BE2C (cell line): ENCODE measurements at places on chromosomes 1 and 21.

DNA sequence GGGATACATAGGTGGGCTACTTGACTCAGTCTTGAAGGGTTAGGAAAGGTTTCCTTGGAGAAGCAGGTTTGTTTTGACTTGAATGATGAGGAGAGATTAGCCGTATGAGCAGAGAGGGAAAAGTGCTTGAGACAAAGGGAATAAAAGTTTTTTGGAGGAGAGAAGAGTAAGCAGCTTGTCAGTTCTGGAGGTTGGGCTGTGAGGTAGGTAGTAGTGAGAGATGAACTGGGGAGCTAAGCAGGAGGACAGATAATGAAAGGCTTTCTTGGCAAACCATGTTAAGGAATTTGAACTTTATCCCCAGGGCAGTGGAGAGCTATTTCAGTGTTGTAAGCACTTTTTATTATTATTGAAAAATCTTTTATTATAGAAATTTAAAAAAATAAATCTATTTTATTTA, 3.6 kb downstream of the OSBPL9 start:
- no peak for DNase-seq

DNA sequence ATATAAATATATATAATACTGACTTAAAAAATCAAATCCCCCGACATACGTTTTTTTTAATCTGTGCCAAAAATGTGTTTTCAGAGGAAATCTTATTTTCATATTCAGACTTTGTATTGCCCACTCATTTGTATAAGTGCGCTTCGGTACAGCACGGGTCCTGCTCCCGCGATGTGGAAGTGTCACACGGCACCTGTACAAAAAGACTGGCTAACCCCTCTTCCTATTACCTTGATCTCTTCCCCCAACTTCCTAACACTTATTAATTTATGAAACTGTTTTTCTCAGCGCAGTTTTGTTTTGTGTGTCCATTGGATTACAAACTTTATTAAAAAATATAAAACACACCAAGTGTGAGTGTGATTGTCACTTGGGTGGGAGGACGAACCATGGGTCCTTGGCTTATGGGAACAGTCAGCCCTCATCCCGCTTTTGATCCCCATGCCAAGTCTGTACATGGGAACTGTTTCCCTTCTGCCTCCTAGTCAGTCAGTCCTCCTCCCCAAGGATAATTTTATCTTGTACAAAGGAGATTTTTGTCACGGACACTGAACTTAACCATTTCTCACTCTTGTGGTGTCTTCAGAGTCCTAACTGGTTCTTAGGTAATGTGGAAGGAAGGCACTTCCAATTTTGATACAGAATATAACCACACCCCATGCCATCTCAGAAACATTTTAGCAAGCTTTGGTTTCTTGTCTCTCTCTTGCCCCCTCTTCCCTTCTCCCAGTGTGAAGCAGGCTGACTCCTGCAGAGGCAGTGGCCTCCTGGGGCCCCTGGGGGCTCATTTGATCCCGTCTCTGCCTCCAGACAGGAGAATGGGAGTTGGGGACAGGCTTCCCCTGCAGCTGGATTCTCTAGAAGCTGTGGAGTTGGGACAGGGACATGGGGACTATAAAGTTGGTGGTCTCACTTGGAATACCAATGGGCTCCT, 35.5 kb downstream of the ZBTB17 start:
- DNase-seq, result no peak

DNA sequence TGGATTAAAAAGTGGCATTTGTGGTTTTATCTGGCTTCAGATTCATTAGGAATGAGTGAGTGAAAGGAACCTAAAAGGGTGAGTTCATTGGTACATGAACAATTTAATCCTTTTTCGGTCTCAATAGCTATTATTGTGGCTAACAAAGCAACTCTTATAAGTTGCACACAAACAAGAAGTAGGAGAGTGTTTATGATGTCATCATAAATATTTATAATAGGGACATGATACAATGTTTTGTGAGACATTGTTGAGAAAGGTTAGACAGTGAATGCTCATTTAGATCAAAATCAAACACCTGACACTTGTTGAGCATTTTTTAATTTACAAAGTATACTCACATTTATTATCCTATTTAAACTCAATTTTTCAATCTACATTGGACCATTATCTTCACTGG, 363.4 kb downstream of the PDE4B start:
- no peak for DNase-seq

GRCh38 chr21:22224261-22224660, 1226.1 kb downstream of the NCAM2 start:
- no peak for DNase-seq

- peak; percentile 91 for DNase-seq
Measured at GRCh38 chr1:228457396-228458176, 29.6 kb upstream of the RNF187 start.

- DNase-seq, result peak; percentile 87
Measured at GRCh38 chr1:224929335-224930237, at the start of gene DNAH14. TSS of gene DNAH14 (plus strand) at chr1:224929675. CDS start at chr1:224952703, 23,028 bp downstream.

GRCh38 chr1:154998818-154999570, 3.6 kb upstream of the ZBTB7B start:
- peak; percentile 86 for DNase-seq

DNA sequence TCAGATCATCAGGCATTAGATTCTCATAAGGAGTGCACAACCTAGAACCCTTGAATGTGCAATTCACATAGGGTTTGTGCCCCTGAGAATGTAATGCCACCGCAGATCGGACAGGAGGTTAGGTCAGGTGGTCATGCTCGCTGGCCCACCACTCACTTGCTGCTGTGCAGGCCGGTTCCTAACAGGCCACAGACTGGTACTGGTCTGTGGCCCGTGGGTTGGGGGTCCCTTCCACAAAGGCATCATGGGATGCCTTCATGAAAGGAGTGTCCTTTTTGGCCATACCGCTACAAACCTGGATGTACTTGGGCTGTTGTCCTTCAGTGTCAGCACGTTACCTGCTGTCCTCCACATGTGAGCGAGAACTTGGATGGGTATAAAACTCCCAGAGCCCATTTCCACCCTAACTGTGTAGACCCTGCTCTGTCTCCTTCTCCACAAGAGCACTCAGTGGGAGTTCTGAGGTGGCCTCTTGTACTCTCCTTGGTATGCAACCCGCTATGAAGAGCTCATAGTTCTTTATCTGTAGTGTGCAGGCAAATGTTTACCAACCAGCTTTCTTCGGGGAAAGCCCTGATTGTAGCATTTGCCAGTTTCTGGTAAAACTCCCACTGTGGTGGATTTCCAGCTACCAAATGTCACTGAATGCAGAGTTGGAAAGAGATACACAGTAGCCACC, 41.7 kb upstream of the SLC19A1 start:
- DNase-seq, result no peak

GRCh38 chr1:21671915-21672314, 2.8 kb upstream of the RAP1GAP start:
- no peak for DNase-seq

DNA sequence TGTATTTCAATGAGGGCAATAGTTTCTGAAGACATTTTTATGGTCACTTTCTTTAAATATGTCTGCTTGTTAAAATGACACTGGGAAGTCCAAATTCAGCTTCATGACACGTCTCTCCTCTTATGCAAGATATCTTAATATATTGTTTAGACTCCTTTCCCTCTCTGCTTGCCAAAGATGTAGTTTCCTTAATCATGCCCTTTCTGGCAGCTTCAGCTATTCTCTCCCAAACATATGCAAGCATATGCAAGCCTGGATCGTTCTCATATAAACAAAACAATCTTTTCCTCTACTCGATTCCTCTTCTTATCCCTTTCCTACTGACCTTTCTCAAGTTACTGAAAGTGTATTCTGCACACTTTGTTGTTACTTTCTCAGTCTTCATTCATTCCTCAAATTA, 372.2 kb downstream of the PTBP2 start:
- no peak for DNase-seq

DNA sequence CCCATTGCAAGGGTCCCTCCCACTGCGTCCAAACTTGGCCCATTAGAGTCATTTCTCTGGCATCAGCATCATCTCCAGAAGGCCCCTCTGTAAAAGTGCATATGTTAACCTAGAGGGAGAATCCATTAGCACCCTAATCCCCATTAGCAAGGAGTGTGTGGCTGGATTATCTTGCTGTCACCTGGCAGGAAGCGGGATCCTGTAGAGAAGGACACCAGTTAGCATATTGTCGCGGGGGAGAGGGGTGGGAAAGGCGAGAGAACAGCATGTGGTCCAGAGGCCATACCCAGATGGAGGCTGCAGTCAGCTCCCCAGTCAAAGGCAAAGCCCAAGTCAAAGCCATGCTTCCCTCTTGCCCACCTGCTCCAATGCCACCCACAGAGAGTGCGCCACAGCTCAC, 64.0 kb downstream of the OLIG1 start:
- no peak for DNase-seq

DNA sequence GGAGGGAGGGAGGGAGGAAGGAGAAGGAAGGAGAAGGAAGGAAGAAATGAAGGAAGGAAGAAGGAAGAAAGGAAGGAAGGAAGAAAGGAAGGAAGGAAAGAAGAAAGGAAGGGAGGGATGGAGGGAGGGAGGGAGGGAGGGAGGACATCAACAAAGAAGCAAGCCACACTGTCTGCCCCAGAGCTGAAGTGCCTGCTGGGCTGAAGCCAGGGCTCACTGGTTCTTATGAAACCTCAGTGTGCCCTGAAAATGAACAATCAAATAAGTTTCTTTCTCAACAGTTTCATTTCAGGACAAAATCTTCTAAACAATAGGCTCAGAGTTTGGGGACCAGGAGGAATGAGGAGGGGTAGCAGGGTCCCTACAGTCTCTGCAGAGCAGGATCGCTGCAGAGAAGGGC, 21.1 kb downstream of the ARHGEF19 start:
- DNase-seq, result no peak

- DNase-seq, result no peak
Measured at GRCh38 chr1:170310951-170311350, 165.2 kb downstream of the NTMT2 start.

DNA sequence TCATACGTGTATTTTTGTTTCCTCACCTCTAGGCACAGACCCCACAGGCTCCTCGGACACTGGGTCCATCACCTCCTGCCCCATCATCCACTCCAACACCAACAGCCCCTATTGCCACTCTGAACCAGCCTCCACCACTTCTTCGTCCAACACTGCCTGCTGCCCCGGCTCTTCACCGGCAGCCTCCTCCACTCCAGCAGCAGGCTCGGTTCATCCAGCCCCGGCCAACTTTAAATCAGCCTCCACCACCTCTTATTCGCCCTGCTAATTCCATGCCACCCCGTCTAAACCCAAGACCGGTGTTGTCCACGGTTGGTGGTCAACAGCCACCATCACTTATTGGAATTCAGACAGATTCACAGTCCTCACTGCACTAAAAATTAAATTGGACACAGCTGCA, 13.2 kb upstream of the TRAF5 start:
- DNase-seq, result no peak

- DNase-seq, result no peak
Measured at GRCh38 chr1:159469921-159470533, 30.5 kb downstream of the OR10J1 start.

GRCh38 chr1:116259663-116260062, 113.4 kb upstream of the ATP1A1 start:
- DNase-seq, result no peak

- DNase-seq, result no peak
Measured at GRCh38 chr1:61184714-61185106, 102.3 kb downstream of the NFIA start.

GRCh38 chr1:239353536-239353935, 32.8 kb upstream of the CHRM3 start:
- DNase-seq, result no peak

DNA sequence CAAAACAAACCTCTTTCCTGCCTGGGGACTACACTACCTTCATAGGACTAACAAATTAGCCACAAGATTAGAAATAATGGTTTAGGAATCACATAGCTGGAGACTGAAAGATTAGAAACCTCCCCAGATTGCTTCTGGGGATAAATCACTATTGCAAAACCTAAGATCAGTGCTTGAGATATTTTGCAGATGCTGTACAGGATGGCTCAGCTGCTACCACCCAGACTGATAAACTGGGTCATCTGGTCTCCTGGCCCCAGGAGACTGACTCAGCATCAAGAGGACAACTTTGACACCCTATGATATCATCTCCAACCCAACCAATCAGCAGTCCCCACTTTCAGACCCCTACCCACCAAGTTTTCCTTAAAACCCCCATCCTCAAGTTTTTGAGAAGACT, 137.0 kb downstream of the LRRC53 start:
- peak; percentile 16 for DNase-seq

- DNase-seq, result no peak
Measured at GRCh38 chr1:15188678-15189077, 35.1 kb downstream of the TMEM51 start.

GRCh38 chr1:109639063-109639840, 16.6 kb upstream of the GSTM4 start:
- DNase-seq, result no peak

DNA sequence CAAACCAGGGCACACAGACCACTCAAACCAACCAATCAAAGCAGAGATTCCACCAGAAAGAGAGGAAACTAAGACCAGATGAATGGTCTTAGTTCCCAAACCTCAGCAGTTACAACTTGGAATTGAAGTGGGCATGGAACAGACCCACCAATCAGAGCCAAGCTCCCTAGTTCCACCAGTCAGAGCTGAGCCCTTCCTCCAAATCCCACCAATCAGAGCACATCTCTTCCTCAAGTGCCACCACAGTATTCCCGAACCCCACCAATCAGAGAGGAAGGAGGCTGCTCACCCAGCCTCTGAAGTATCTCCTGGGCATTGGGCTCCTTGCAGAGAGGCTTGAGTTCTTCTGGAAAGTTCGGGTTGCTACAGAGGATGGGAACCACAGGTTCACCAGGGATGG, 1.4 kb downstream of the GUCA2A start:
- DNase-seq, result no peak

- no peak for DNase-seq
Measured at GRCh38 chr1:76390456-76390855, 315.9 kb downstream of the ST6GALNAC3 start.

GRCh38 chr1:107079249-107079648, 22.8 kb downstream of the PRMT6 start:
- DNase-seq, result no peak

DNA sequence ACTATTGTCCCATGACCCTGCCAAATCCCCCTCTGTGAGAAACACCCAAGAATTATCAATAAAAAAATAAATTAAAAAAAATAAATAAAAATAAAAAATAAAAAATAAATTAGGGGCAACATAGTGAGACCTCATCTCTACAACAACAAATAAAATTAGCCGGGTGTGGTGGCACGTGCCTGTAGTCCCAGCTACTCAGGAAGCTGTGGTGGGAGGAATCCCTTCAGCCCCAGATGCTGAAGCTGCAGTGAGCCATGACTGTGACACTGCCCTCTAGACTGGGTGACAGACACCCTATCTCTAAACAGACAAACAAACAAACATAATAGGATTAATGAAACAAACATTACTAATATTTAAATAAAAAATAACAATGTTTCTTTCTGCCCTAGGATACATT, 34.3 kb downstream of the MRPL37 start:
- DNase-seq, result no peak
